Astrocyte of the spinal cord (primary cell): ENCODE measurements at places on chromosomes 3 and 15.
A peak's percentile ranks its signal among the peaks of the same experiment; 100 is the strongest.

DNA sequence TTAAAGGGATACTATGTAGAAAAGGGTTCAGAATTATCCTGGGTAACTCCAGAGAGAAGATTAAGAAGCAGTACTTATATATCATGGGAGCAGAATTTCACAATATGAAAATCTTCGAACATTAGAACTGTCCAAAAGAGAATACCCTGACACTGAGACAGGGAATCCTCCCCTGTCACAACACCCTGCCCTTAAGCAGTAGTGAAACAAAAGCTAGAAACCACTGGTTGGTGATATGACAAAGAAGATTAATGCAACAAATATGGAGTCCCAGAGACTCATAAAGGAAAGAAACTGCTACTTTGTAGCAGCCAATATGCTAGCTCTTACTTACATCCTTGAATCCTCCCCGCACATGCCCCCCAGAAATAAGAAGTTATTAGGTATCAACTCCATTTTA is 18.5 kb downstream of the MIX23 start:
- no peak for DNase-seq

- peak; percentile 64 for DNase-seq
Measured at GRCh38 chr15:64856429-64857145, 14.9 kb downstream of the PLEKHO2 start.

GRCh38 chr3:157157836-157158235 is 2.1 kb downstream of the CCNL1 start:
- no peak for DNase-seq

GRCh38 chr15:83947156-83947555 is 288.4 kb upstream of the GOLGA6L4 start:
- no peak for DNase-seq

GRCh38 chr3:149316437-149316836 is 17.0 kb downstream of the TM4SF18 start:
- DNase-seq, result no peak

DNA sequence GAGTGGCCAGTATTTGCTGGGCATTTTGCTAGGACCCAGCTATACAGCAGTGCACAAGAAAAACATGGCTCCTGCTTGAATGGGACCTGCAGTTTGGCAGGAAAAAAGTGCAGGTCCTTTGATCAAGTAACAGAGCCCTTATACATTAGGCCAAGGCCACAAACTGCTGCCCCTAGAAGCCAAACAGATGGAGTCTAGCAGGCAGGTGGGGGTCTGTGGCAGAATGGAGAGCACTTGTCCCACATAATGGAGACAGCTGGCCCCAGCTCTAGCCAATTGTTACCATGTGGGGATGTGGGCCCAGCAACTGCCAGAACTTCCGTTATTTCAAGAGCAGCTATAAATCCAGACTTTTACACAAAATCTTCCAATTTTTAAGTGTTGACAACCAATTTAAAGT is 79.3 kb downstream of the SHQ1 start:
- DNase-seq, result no peak

- DNase-seq, result no peak
Measured at GRCh38 chr3:17573396-17573795, 169.0 kb downstream of the TBC1D5 start.

- no peak for DNase-seq
Measured at GRCh38 chr3:118208642-118209041, 826.0 kb downstream of the IGSF11 start.

GRCh38 chr15:95296643-95297042 is 1033.9 kb upstream of the NR2F2 start:
- no peak for DNase-seq

DNA sequence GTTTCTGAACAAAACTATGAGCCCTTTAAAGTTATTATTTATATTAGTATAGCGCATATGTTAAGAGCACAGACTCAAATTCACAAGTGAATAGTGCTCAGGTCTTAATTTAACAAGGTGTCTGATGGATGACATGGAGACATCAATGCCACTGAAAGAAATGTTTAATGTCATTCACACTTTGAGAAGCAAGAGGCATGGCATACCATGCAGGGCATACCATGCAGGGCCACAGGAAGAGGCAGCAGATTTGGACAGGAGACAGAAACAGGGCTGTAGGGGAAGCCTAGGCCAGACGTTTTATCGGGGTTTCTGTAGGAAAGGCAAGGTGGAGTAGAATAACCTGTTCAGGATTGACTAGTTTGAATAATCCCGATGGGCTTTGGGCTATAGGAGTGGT is 150.2 kb upstream of the KCNH8 start:
- no peak for DNase-seq

GRCh38 chr3:137906985-137907649 is 102.8 kb upstream of the CLDN18 start:
- DNase-seq, result no peak

DNA sequence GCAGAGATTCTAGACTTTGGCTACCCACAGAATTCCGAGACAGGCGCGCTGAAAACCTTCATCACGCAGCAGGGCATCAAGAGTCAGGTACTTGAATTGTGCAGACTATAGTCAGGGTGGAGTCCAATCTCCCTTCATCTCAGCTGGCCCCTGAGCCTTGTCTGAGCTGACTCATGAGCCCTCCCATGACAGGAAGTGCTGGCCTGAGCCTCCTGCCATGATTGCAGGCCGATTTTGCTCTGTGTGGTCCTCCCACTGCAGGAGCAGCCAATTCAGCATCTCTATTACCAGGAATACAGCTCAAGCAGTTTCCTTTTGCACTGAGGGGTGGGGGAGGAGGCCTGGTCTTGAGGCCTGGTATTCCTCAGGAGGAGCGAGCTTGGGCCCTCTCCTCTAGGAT is 5.5 kb downstream of the AP2M1 start:
- peak; percentile 67 for DNase-seq

DNA sequence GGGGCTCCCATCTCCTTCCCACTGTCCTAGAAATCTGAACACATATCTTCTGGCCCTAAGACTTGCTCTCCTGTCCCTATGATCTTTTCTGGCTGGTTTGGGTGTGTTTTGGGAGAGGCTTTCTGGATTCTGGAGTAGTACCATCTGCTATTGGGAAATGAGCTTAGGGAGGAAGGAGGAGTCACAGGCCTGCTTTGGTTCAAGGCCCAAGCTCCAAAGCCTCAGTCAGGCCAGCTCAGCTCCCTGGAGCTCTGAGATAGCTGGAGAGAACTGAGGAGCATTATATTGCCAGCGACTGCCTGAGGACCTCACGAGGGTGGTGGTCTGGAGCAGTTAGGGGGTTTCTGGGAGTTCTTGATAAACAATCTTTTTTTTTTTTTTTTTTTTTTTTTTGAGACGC is 18.7 kb downstream of the RASGRF1 start:
- no peak for DNase-seq

- DNase-seq, result no peak
Measured at GRCh38 chr3:173257797-173258196, 116.8 kb upstream of the SPATA16 start.

DNA sequence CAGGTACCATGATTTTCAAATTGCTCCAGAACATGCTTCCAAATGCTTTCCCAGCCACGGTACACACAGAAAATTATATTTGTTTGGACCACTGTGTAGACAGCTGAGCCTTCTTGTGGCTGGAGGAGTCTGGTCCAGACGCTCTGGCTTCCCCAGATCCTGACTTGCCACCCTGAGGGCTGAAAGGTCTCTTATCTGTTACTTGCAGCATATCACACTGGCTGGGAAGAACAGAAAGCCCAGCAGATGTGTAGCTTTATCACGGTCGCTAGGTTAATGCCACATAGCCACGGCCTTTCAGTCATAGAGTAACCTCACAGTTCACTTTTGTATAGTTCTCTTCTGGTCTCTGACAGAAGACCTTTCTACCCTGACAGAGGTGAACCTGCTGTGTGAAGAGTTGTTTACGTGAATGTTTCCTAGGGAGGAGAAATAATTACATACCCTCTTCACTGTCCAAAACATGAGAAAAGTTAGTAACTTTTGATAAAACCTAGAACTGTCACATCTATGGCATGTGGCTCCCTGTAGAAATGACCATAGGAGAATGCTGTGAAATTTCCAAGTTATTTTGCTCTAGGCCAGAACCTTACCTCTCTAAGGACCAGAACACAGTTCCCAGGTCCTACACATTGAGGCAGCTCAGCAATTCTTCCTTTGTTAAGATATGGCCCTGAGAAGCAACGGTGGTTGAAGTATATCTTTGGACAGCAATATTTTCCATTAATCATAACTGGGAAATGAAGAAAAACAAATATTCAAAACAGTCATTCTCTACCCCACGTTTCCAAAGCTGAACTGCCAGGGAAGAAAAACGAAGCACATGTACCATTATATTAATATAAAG is 15.8 kb upstream of the STIMATE start:
- DNase-seq, result no peak

DNA sequence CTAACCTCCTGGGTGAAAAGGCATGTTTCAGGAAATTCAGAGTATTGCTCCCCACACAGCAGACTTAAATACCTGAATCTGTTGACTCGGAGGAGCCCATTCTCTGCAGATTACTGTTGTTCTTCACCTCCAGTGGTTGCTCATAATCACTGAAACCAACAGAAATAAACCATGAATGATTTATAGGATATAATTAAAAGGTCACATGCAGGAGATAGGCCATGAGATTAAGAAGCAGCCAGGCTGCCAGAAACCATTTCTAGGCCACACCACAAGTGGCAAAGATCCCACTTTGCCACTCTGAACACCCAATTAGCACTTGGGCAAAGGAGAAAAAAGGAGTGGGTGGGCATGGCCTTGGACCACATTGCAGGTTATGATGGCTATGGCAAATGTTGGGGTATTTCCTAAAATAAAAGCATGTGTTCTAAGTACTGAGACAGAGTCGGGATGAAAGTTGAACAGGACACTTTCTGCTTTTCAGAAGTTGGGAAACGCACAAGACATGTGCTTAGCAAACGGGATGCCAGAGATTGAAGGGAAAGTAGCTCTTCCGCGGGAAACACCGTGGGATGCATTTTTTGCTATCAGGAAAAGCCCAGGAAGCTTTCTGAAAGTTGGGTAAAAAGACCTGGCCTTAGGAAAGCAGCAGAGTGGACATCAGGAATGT is 1.5 kb downstream of the CDC25A start:
- DNase-seq, result peak; percentile 15

DNA sequence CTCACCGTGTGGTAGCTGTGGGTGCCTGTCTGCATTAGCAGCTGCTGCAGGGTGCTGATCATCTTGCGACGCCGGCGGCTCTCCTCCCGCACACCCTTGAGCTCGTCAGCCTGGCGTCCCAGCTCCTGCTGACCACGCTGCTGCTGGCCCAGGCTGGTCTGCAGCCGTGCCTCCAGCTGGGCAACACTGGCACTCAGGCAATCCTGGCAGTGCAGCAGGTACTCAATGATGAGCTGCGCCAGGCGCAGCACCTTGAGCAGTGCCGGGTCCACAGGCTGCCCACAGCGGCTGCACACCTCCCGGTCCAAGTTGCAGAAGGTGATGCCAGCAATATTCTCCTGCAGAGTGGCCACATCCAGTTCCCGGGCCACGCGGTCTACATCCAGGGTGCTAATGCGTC is 11.9 kb downstream of the DZIP1L start:
- DNase-seq, result no peak

GRCh38 chr3:23760871-23761373 is 44.8 kb upstream of the UBE2E1 start:
- DNase-seq, result no peak

GRCh38 chr3:85594676-85595075 is 635.9 kb downstream of the CADM2 start:
- no peak for DNase-seq

DNA sequence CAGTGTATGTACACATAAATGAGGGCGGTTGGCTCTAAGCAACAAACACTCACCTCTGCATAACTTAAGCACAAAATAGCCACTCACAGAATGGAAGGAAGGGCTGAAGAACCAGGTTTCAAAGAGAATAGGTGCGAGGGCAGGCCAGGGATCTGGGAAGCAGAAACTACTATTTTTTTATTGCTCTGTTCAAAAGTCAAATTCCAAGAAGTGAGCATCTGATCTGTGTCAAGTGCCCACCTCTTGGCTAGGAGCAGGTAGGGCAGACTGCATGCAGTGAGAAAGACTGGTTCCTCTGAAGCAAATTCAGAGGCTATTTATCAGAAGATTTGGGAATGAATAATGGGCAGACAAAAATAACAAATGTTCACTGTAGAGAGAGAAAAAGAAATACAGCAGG is 336.4 kb upstream of the CTNNB1 start:
- DNase-seq, result no peak

GRCh38 chr3:157789162-157789561 is 285.9 kb upstream of the VEPH1 start:
- DNase-seq, result no peak
